ENCODE measurements at places on chromosomes 12 and 14.

GRCh38 chr14:95464514-95464913 lies 51.9 kb downstream of the SYNE3 start:
- no peak for DNase-seq

DNA sequence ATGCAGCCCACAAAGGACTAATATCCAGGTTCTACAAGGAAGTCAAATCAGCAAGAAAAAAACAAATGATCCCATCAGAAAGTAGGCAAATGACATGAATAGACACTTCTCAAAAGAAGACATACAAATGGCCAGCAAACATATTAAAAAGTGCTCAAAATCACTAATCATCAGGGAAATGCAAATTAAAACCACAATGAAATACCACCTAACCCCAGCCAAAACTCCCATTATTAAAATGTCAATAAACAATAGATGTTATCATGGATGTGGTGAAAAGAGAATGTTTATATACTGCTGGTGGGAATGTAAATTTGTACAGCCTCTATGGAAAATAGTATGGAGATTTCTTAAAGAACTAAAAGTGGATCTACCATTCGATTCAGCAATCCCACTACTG lies 25.0 kb downstream of the SLC41A2 start:
- no peak for DNase-seq

- no peak for DNase-seq
These were observed 50.6 kb downstream of the WDHD1 start for GRCh38 chr14:54976316-54976715.

- DNase-seq: no peak
These were observed 342.0 kb downstream of the SEC23A start for GRCh38 chr14:38761033-38761432.

- peak; percentile 99 for DNase-seq
These were observed 1.9 kb upstream of the PTMS start for GRCh38 chr12:6764011-6764828.

- no peak for DNase-seq
These were observed 7.9 kb upstream of the NYNRIN start for GRCh38 chr14:24390701-24391468.

DNA sequence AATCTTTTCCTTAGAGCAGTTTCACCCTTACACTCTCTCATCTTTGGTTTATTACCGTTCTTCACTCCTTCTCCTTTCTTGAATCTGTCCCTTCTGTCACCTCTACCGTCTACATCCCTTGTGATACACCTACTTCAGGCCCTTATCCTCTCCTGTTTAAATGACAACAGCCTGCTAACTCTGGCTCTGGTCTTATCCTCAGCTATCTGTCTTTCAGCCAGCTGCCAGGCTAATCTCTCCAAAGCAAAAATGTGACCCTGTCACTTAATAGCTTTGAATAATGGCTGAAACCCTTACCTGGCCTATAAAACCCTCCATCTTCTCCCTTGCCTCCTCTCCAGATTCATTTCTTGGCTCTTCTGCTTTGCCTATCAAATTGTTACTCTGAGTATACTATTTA lies 32.3 kb downstream of the BEST3 start:
- DNase-seq: no peak

- no peak for DNase-seq
These were observed 350.3 kb downstream of the SLC6A15 start for GRCh38 chr12:84562331-84562730.

- DNase-seq: no peak
These were observed 1061.8 kb downstream of the BCL11B start for GRCh38 chr14:98210045-98210672.

DNA sequence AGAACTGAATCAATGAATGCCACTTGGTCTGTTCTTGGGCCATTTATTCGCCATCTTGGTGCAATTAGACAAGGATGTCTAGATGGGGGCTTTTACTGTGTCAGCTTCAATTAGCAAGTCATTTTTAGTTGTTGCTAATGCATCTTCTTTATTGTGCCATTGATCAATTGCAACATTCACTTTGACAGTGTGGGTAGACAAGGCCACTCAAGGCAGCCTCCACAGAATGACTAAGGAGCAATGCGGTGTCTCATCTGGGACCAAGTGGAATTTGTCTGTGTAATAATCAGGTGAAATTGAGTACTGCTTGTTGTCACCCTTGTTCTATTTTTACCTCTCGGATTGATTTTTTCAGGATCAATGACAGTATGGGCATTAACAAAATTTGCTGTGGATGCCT lies 275.9 kb downstream of the CACNA1C start:
- DNase-seq: no peak

- peak; percentile 62 for DNase-seq
These were observed 3.1 kb downstream of the LRFN5 start for GRCh38 chr14:41609704-41610183.

- DNase-seq: no peak
These were observed 56.1 kb downstream of the BTG1 start for GRCh38 chr12:92089559-92089958.

DNA sequence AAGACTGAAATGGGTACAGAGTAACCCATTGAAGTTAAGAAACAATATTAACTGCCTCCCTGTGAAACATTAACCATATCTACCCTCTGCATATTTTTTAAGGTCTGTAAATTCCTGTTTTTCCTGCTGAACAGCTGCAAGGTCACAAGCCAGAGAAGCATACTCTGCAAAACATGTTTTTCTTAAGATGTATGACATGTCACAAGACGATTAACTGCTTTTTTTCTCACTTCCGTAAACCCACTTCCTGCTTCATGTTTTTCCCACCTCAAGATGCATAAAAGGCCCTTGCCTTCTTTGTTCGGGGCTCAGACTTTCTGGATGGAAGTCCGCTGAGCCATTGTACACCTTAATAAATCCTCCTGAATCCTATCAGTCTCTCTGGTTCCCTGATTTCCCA lies 504.7 kb upstream of the MIS18BP1 start:
- no peak for DNase-seq

DNA sequence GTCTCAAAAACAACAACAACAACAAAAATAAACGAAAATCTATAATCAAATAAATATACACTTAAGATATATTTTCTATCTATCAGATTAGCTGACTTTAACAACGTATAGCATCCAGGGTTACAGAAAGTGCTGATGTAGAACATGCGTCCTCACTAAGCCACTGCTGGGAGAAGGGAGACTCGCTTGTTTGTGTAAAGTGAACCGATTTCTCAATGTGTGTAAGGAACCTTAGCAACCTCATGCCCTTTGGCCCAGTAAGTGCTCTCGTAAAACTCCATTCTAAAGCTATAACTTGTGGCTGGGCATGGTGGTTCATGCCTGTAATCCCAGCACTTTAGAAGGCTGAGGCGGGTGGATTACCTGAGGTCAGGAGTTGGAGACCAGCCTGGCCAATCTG lies 23.8 kb downstream of the NFKBIA start:
- DNase-seq: no peak

- no peak for DNase-seq
These were observed 550.0 kb upstream of the TBX3 start for GRCh38 chr12:115233891-115234543.

DNA sequence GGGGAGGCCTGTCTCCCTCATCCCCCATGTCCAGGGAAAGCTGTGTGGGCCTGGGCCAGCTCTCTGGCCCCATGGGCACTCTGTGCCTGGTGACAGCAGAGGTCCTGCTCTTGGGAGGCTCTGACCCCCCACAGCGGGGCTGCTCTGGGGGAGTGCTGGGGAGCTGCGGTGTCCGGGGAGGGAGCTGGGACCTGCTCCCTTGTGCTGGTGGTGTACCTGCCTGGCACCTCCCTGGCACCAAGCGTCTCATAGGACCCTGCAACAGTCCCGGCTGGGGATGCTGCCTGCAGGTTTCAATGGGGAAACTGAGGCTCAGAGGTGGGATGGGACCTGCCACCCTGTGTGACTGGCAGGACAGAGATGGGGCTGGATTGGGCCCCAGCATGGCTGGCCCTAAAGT lies 111.3 kb downstream of the KIF26A start:
- DNase-seq: no peak

- no peak for DNase-seq
These were observed 46.0 kb upstream of the STK38L start for GRCh38 chr12:27198036-27198435.

DNA sequence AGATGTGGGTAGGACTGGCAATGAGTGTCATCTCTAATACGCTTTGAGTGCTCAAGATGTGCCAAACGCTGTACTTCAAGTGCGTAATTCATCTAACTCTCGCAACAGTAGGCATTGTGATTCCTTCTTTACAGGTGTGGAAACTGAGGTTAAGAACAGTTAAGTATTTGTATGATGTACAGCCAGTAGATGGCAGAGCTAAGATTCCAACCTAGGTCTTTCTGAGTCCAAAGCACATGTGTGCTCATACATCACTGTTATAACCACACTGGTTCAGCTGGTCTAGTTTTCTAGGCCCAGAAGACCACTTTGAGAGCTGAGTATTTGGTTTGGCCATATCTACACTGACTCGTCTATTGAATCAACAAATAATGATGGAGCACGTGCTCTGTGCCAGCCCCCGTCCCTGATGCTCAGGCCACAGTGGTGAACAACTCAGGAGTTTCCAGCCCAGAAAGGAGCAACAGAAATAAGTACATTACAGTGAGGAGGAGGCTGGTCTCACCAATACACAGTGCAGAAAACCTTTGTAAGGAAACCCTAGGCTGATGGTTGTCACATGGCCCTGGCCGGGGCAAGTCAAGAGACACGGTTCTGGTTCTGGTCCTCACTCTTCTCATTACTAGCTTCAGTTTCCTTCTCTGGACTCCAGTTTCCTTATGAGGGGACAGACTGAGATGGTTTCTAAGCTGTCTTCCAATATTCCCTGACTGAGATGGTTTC lies 69.3 kb upstream of the SCN8A start:
- DNase-seq: no peak

DNA sequence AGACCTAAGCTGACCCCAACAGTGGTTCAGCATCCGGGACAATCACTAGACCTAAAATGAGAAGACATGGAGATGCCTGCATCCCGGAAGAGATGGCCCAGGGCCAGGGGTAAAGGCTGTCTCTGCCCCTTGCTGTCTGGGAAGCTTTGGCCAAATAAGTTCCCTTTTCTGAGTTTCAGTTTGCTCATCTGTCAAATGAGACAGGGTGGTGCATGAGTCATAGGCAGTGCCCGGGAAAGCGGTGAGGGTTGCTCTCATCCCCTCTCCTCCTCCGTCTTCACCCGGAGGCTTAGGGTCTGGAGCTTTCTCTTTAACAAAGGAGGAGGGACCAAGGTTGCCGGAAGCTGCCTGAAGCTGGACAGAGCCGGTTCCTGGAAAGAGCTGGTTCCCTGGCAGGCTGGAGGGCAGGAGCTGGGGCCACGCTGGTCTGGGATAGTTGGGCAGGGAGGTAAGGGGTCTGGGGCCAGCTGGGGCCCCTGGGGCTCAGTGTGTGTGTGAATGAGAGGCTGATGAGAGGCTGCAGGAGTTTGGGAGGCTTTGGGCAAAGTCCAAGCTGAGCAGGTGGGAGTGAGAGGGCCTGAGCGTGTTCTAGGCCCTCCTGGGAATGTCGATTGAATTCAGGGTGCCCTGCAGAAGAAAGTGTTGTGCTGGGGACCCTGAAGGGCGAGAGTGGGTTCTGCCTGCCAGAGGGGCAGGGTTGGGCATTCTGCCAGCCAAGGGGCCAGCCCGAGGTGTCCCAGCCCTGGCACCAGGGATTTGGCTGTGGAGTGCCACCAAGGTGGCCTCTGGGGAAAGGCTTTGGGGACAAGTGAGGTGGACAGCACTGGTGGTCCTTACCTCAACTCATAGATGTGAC lies at the start of gene SDSL:
SDSL (plus strand) TSS at position 351 of the 856 bp plus-strand sequence. CDS start 5,603 bp downstream, outside the sequence.
- DNase-seq: peak; percentile 21

DNA sequence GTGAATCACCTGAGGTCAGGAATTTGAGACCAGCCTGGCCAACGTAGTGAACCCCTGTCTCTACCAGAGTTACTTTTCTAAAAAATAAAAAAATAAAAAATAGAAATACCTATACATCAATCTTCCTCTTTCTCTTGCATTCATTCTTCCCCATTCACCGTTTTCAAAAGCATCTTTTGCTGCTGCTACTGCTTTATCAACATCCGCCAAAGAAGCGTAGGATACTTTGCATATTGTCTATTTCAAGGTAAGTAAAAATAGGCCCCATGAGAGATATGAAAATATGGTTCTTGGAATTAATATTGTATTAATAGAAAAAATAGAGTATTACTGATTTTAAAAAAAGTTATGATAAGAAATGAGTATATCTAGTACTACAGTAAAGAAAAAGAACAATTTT lies 32.3 kb downstream of the ALDH1L2 start:
- DNase-seq: no peak

DNA sequence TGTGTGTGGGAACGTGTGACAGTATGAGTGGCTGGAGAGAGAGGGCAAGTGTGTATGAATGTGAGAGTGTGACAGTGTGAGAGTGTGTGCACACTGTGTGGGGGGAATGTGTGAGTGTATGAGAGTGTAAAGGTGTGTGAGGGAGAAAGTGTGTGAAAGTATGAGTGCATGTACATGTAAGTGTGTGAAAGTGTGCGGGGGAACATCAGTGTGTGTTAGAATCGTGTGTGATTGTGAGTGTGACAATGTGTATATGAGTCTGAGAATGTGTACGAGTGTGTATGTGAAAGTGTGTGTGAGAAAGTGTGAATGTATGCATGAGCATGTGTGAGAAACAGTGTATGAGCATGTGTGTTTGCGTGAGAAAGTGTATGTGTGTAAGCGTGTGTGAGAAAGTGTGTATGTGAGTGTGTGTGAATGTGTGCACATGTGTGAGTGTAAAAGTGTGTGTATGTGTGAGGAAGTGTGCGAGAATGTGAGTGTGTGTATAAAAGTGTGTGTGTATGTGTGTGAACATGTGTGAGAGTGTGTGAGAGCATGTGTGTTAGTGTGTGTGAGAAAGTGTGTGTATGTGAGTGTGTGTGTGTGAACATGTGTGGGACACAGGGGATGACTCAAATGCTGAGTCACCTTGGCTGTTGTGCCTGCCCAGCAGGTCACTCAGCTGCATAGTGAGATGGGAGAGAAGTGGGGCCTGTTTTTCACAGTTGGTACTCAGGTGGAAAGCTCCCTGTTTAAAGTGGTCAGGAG lies 220.5 kb upstream of the TBX3 start:
- no peak for DNase-seq

GRCh38 chr12:96132819-96133218 lies 61.4 kb upstream of the ELK3 start:
- DNase-seq: no peak

DNA sequence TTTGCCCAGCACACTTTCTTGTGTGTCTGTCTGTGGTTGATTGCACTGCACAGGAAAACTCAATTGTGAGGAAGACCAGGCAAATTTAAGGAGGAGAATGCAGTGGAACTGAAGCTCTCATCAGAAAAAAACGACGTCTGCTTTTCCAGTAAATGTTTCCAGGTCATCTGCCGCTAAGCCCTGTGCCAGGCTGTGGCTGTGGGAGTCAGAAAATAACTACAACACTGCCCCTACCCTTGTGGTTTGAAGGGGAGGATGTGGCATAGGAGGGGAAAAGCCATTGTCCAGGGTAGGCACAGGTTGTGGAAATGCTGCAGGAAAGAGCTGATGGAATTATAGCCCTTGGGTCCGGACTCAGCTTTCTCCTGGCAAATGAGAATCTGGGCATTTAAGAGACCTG lies 259.7 kb upstream of the TMEM132C start:
- DNase-seq: no peak

- no peak for DNase-seq
These were observed 48.8 kb downstream of the SLC38A1 start for GRCh38 chr12:46219877-46220655.

DNA sequence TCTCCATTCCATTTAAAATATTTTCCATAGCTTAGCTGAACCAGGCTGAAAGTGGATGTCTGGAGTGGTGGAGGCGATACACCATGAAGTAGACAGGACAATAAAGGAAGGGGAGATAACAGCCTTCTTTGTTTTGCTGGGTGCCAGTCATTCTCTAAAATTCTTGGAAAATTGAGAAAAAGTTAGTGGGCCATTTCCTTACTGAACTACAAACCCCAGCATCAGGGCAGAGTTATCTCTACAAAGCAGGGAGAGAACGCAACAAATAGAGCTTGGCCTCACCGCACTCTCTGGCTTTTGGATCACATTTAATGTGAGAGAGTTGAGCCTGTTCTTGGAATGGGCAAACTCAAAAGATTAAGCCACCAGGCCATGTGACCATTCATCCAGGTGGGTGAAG lies 41.2 kb upstream of the LRRC10 start:
- DNase-seq: no peak
